ENCODE measurements at places on chromosomes 5 and 9. TPM values are rescaled to one million over a fixed set of nuclear protein-coding genes. Genes with fewer than 3 reads are reported as not detected.
A peak's percentile ranks its signal among the peaks of the same experiment; 100 is the strongest.

- DNase-seq = peak; percentile 78
Observed at GRCh38 chr5:72956324-72957140, 691 bp downstream of the FCHO2 start.

GRCh38 chr5:10123254-10123989 is 126.3 kb downstream of the ATPSCKMT start:
- DNase-seq = no peak

SPATA31E1 gene
- total RNA-seq = not detected

RBM22 gene
- total RNA-seq = 32.3 TPM

SH2D3C gene
- 5.0 TPM for total RNA-seq

GMCL2 gene
- total RNA-seq = not detected

CENPK gene
- total RNA-seq = 1.8 TPM

NOXA1 gene
- 3.3 TPM for total RNA-seq

FOXD1 gene
- not detected for total RNA-seq

DNA sequence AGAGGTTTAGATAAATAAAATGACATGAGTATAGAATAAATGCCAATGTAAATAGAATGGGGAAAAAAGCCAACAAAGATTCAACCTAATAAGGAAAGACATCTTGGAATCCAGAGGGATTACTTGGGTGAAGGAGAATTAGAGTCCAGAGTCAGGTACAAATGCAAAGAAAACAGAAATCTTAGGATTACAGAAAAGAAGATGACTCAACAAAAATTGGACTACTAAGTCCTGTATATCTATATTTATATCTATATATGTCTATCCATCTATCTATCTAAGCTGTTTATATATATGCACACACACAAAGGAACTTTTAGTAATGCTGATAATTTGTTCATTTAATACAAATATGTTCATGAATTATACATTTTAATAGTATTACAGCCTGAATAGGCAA is 27.6 kb downstream of the FAM174A start:
- DNase-seq = no peak

HAVCR1 gene
- not detected for total RNA-seq

SLC4A9 gene
- total RNA-seq = not detected

- DNase-seq = no peak
Observed at GRCh38 chr5:73454379-73455036, 5.9 kb upstream of the FOXD1 start.

CD180 gene
- total RNA-seq = 0.99 TPM

- DNase-seq = no peak
Observed at GRCh38 chr5:173891308-173892116, 3.4 kb downstream of the CPEB4 start.

DNA sequence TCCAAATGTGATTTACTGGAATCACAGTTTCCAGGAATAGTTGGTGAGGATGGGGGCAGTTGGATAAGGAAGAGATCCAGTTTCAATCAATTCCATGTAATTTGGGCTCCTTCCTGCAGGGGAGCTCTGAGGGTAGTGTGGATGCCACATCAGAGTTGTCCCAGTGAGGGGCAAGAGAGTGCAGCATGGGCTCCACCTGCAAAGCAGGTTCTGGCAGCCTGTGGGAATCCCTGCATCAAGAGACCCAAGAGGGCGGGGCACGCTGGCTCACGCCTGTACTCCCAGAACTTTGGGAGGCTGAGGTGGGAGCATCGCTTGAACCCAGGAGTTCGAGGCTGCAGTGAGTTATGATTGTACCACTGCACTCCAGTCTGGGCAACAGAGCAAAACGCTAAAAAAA is 188.5 kb downstream of the CACNA1B start:
- DNase-seq = no peak

DNA sequence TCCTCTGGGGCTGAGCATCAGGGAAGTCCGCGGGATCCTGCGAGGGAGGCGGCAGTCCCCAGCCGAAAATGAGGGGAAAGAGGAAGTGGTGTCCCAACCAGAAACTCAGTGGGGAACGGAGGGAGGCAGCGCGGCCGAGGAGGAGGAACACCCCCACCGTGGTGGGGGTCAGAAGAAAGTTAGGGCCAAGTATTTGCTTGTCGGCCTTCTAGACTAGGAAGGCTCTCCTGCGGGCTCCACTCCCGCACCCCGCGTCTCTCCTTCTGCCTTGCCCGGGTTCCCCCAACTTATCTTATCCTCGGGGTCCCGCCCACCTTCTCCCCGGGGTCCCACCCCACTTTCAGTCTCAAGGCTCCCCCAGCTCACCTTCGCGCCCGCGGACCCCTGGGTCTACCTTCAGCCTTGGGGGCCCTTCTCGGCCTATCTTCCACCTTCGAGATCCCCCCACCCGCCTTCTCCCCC is 557 bp upstream of the PHF2 start:
- DNase-seq = no peak

NACC2 gene
- 75.5 TPM for total RNA-seq

DNA sequence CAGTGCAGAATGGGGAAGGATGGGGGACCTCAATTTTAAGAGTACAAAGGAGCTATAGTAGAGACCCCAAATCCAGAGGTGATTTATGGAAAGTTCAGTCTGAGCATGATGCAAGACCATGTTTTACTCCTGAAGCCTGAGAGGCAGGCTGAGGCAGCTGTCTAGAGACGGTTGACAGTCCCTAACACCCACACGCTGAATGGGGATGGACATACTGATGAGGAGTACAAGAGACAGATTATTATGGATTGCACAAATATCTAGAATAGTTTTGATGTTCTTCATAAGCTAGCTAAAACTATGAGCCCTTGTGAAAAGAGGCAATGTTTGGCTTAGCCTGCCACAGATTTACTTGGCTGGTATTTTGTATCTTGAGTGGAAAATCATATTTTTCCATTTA is 64.5 kb downstream of the PRR16 start:
- no peak for DNase-seq

DNA sequence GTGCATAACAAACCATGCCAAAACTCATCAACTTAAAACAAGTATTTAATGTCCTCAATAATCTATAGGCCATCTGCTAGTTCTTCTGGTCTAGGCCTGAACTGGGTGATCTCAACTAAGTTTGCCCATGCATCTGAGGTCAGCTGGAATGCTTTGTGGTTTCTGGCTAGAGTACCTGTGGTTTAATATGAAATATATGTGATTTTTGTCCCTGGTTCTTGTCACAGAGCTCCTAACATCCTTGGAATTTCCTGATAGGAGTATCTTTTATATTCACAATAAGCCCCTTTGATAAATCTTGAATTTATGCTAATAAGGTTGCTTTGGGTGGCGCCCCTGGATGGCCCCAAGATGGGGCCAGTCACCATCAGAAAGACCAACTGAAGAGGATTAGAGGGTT is 535.9 kb downstream of the DNAH5 start:
- no peak for DNase-seq

GRCh38 chr5:37598733-37599132 is 219.6 kb downstream of the WDR70 start:
- no peak for DNase-seq

CHD1 gene
- 45.3 TPM for total RNA-seq

GRCh38 chr5:169168280-169168679 is 132.7 kb downstream of the SLIT3 start:
- DNase-seq = no peak

DNA sequence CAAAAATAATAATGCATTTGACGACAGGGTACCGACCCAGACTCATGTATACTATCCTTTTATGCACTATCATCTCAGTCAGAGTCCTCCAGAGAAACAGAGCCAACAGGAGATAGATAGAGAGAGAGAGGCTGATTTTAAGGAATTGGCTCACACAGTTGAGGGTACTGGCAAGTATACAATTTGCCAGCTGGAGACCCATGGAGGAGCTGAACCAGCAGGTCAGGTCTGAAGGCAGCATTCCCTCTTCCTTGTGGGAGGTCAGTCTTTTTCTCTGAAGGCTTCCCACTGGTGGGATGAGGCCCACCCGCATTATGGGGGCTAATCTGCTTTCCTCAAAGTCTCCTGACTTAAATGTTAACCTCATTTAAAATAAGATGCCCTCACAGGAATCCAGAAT is 17.3 kb upstream of the MED10 start:
- DNase-seq = no peak

- DNase-seq = no peak
Observed at GRCh38 chr5:127988146-127988760, 95.3 kb upstream of the SLC12A2 start.

DNA sequence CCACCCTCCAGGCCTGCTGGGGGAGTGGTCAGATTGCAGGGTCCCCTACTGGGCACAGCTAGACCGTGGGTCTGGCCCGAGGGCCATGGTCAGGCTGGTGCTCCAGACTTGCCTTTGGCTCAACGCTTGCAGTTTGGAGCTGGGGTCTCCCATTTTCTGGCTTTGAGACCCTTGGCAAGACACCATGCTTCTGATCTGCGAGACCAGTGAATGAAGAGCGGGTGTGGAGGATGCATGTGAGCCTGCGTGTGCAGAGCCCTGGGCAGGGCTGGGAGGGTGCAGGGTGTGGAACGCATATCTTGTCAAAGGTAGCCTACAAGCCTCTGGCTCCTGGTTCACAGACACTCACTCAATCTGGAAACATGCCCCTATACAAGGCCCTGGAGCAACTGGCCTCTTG is 6.1 kb upstream of the MRNIP start:
- DNase-seq = peak; percentile 40

GRCh38 chr5:127076315-127077129 is 3.2 kb upstream of the C5orf63 start:
- no peak for DNase-seq

GRCh38 chr9:4985386-4986266 is 554 bp downstream of the JAK2 start:
- DNase-seq = peak; percentile 74

DNA sequence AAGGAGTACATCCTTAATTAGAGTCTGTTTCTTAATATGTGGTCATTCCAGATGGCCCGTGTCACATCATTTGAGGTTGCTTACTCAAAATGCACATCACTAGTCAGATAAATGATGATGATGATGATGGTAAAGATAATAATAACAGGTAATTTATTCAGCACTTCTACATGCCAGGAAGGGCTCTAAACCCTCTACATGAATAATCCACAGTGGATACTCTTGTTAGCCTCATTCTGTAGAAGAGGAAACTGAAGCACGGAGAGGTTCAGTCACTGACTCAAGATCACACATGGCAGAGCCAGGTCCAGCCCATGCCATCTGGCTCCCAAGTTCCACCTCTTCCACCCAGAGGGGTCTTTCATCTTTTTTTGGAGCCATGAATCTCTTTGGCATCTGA is 11.7 kb downstream of the SH3PXD2B start:
- DNase-seq = no peak

DNA sequence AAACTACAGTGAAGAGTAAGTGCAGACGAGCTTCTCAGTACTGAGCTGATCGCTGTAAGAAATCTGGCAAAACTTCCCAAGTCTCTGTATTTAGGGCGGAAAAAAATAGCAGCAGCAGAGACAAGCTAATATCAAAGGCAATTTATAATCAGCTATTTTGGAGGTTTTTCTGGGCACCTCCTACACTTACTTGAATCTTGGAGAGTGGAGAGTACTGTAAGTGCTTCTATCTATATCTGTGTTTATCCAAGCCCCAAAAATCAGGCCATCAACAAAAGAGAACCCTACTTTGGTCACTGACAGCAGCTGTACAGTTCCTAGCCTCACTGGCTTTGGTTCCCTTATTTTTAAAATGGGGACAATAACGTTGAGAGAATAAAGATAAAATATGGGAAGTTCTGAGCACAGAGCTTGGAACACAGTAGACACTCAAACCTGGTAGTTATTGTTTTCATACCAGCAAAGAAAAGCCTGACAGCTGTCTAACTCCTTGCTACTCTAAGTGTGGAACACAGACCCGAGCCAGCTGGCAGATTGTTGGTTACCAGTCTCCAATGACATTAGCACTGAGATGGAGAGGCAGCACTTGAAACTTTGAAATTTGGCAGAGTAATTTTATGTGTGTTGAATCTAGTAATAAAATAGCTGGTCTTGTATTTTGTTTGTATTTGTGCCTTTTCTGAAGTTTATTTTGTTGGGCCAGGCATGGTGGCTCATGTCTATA is 96.0 kb upstream of the SLC28A3 start:
- DNase-seq = no peak

PCDHA9 gene
- total RNA-seq = 0.71 TPM

CDKN2B-AS1 gene
- 0.71 TPM for total RNA-seq

DNA sequence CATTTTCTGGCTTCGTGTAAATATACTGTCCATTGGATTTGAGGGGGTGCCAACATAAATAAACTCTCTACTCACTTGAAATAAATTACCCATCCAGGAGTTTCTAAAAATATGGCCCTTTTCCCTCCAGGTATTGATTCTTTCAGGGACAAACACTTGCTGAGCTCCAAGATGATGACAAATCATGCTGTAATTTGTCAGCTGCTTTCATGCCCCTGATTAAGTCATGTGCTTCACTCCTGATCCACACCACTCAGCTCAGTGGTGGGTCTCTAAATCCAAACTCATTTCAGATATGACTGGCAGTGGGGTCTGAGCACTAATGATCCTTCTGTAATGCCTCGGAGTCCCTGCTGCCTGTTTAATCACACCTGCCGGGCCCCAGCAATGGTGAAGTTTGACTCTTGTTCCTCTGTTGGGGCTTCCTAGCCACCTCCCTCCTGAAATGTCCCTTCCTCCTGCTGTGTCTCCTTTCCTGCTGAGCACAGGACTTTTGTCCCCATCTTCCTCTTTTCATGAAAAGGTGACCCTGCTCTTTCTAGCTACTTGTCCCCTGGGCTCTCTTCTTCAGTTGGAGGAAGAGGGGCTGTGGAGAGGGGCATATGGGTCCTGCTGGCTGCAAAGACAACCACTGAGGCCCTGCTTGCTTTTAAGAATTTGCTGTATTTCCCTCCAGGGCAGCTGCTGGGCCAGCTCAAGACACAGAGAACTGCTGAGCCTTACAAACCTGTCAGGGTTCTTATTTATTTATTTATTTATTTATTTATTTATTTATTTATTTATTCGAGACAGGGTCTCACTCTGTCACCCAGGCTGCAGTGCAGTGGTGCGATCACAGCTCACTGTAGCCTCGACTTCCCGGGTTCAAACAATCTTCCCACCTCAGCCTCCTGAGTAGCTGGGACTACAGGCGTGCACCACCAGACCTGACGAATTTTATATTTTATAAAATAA is 200.0 kb downstream of the ATP10B start:
- no peak for DNase-seq

DNA sequence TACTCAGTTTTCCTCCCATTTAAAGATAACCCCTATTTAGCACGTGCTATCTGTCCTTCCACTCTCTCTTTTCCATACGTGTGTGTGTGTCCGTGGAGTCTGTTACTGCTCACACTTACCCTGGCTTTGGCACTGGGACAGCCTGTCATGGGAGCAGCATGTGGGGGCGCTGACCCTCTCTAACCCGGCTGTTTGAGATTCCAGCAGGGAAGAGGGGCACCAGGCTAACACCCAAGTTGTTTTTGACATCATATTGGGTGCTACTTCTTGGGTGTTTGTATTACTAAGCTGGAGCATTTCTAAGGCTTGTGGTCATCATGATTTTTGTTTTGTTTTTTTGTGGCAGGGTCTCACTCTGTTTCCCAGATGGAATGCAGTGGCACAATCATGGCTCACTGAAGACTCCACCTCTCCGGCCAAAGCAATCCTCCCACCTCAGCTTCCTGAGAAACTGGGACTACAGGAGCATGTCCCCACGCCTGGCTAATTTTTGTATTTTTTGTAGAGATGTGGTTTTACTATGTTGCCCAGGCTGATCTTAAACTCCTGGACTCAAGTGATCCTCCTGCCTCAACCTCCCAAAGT is 56.9 kb upstream of the SIMC1 start:
- no peak for DNase-seq
